ENCODE measurements at places on chromosomes 13 and 19. TPM values are rescaled to one million over a fixed set of nuclear protein-coding genes. Genes with fewer than 3 reads are reported as not detected.

Gene PSG11
- not detected for polyA plus RNA-seq

DNA sequence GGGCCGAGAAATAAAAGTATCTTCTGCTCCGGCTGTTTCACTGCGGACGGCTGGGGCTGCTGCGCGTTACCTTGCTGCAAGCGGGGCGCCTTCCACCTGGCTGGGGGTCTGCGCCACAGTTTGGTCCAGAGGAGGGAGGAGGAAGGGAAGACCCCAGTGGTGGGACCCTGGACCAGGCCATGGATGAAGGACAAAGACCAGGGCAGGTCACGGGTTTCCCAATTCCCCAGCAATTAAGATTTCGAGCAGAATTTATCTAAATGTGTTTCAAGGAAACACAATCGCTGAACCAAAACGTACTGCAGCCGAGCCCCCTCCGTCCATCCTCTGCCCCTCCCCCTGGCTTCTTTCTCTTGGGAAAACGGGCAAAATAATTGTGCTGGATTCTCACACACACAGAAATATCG is 2.9 kb downstream of the SOX1 start:
- DNase-seq: no peak

GRCh38 chr19:52748336-52748950 is 13.6 kb upstream of the ZNF611 start:
- DNase-seq: no peak

Gene FOSB
- 0.58 TPM for polyA plus RNA-seq

DNA sequence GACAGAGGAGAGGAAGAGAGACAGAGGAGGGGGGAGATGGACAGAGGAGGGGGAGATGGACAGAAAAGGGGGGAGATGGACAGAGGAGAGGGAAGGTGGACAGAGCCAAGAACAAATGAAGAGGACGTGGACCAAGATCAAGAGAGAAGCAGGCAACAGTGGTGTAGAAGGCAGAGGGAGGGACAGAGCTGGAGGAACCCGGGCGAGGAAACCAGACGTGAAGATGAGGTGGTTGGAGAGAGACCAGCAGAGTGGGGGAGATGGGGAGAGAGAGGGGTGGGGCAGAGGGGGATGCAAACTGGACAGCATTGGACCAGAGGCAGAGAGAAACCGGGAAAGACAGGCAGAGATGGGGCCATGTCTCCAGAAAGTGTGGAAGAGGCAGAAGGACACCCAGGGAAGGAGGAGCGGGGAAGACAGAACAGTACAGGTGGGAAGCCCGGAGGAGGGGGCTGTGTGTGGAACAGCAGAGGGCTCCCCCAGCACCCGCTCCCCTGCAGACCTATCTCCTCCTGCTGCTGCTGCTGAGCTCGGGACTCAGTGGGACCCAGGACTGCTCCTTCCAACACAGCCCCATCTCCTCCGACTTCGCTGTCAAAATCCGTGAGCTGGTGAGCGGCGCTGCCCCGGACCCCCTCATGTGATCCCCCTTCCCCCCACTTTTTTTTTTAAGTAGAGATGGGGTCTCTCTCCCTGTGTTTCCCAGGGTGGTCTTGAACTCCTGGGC is 1.3 kb downstream of the FLT3LG start:
- no peak for DNase-seq

- DNase-seq: peak; percentile 53
Observed at GRCh38 chr19:47229676-47230053, 1.3 kb downstream of the BBC3 start.

GRCh38 chr19:53896682-53897081 is 12.4 kb upstream of the CACNG7 start:
- no peak for DNase-seq
